NCI-H2081 treated with DMSO at 0.1 percent for 48 hours (cell line): ENCODE measurements at places on chromosomes 5 and 9.

DNA sequence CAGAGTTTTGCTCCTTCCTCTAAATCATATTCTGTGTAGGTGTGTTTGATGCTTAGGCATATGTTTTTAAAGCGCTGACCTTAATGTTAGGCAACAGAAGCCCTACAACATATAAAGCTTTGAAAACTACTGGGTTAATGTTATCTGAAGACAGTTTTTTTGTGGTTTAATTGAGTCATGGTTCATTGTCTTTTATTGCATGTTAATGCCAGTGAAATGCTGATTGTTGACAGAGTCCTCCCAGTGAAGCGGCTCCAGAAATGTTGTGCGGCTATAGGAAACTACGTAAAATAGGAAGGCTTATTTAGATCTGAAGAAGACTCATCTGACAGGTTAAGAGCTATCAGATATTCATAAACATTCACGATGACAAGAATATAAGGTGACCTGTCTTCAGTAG lies 424.6 kb downstream of the CCDC171 start:
- DNase-seq: no peak

DNA sequence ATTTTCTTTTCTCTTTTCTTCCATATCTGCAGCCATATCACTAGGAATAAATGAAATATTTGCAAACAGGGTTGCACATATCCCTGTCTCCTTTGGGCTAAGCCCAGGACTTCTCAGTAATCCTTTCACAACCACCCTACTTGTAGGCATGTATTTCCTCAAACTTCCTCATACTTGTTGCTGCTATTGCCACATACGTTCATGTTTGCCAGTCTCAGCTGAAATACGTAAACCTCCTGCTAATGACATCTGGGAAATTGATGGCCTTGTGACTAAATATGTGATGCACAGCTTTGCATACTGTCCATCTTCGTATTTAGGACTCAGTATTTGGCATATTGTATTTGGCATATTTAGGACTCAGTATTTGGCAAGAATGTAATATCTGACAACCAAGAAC lies 224.6 kb downstream of the PLK2 start:
- no peak for DNase-seq

GRCh38 chr9:38224941-38225340 lies 155.9 kb upstream of the SHB start:
- no peak for DNase-seq

DNA sequence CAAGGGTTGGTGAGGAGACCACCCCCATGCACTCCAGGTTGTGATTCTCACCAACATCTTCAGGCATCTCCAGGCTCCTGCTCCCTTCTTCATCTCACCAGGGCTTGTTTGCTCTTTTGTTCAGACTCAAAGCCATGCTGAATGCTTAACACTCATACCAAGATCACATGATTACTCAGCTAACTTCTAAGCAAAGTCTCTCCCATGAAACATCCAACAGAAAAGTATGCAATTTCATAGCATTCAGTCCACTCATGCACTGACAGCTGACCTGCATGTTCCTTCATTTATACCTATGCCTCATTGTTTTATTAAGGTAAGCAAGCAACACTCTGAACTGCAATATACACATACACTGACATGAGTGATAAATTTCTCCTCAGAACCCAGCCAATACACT lies 69.0 kb downstream of the SHC3 start:
- no peak for DNase-seq

DNA sequence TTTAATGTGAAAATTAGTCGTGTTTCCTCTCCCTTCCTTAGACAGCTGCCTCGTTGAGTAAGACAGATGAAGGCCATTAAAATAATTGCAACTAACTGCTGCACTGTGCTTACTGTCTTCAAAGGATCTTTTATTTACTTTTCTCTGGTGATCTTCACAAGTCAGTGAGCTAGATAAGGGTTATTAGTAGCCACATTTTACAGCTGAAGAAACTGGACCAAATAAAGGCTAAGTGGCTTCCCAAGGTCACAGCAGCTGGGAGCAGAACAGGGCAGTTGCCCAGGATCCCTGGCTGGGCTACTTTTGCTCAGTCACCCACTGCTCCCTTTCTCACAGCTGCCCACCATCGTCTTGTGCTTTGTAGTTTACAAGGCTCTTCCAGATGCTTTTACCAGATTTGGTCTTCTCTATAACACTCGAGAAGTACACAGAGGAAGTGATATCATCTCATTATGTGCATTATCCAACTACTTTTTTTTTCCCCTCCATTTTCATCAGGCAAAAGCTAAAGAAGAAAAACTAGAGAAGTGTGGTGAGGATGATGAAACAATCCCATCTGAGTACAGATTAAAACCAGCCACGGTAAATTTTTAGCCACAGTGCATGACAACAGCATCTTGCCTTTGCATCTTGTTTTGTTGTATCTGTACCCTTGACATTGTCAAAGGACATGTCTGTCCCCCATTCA lies 61.8 kb downstream of the ERAP1 start:
- no peak for DNase-seq

- no peak for DNase-seq
Observed at GRCh38 chr9:84538879-84539278, 130.7 kb upstream of the NTRK2 start.

DNA sequence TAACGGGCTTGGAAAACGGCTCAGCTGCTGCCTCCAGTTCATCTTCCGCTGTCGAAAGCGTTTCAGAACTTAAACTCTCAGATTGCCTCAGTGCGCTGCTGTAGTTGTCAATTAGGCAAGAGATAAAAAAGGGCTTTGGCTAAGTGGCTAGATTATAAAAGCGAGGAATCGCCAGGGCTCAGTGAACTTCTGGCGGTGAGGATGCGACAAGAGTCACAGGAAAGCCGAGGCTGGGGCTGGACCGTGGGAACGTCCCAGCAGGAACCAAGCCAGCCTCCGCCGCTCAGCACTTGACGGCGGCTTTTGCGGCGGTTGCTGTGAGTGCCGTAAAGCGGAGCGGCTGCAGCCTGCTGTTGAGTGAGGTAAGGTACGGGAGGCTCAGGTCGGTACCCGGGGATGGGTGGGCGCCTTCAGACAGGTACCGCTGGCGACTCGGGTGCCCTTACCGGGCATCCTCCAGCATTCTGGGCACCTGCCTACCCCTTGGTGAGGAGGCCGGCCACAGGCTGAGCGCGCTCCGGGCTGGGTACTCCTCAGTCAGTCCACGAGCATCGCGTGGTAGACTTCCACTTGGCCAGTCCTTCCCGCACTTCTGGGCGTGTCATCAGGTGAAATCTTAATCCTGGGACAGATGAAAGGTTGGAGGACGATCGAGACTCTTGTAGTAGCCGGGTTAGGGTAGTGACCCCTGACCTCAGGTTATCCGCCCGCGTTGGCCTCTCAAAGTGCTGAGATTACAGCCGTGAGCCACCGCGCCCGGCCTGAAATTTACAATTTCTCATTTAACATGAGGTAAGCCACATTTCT lies at the start of gene FKTN:
Gene FKTN, plus strand, starts transcription at position 328 of the 807 bp plus-strand sequence. CDS start 16,902 bp downstream, outside the sequence.
- DNase-seq: peak; percentile 25

DNA sequence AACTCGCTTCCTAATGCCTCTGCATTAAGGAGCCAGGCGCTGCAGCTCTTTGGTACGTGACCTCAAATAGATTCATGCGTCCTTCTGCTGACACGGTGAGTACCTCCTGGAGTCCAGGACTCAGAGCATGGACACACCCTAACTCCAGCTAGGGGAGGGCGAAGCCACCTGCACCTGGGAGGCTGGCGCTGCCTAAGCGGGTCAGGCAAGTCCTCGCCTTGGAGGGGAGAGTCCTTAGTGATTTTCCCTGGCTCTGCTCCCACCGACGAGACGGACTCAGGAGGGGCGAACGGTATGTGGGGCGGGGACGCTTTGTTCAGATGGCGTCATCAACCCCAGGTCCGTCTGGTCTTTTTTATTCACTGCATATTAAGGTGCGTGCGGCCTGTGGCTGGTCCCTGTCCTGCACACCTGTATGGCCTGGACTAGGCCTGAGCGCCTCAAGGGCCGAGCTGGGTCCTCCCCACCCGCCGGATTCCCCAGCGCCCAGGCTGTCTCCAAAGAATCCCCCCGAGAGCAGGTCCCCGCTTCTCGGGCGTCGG lies 50.3 kb downstream of the NSUN2 start:
- no peak for DNase-seq

- no peak for DNase-seq
Observed at GRCh38 chr9:20591223-20591622, 31.1 kb downstream of the MLLT3 start.

DNA sequence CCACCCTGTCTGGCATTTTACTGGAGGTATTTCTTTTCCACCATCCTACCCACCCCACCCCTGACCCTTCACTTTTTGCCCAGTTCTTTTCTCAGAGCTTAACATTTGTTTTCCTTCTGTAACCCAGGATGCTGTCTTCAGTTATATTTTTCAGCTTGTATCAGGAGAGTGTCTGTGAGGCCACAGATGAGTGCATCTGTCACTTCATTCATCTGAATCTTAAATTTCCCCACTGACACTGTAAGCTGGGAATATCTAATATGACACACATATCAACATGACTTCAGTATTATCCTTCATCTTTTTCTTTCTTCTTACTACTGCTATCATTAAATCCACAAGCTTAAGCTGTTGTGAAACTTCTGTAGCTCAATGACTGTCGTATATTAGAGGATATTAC lies 4.9 kb downstream of the MARCHF3 start:
- no peak for DNase-seq

DNA sequence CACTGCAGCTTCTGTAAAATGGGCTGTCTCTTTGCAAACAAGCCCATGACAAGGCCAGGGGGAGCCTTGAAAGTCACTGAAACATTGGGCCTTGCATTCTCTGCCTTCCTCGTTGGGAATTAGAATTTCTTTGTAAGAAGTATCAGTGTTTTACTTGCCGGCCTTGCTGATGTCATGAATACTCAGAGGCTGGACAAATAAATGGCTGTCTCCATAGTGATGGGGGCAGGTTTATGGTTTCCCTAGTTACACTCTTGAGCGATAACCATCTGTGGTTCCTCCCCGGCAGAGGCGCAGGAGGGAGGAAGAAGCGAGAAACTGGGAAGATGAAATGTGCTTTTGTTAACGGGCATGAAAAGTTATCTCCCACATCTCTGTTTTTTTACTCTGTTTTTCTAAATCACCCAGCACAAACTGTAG lies 272.7 kb upstream of the PANK3 start:
- DNase-seq: no peak

DNA sequence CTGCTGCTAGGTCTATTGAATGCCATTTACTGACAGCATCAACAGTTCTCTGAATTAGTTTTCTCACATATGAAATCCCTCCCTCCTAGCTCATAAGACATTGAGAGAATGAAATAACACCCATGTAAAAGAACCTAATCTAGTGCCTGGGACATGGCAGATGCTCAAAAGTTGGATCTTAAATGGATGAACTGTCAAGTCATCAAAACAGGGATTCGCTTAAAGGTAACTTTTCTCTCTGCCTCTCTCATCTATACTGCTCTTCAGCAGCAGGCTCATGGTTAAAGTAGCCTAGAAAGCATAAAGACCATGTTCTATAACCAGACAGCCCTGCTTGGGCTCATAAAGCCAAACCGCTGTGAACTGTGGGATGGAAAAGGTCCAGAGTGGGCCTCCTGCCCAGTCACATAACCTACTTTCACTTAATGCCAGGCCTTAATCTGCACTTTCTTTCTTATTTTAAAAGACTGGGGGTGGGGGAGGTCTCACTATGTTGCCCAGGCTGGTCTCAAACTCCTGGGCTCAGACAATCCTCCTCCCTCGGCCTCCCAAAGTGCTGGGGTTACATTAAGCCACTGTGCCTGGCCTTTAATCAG lies 3.7 kb downstream of the TMEM245 start:
- no peak for DNase-seq

DNA sequence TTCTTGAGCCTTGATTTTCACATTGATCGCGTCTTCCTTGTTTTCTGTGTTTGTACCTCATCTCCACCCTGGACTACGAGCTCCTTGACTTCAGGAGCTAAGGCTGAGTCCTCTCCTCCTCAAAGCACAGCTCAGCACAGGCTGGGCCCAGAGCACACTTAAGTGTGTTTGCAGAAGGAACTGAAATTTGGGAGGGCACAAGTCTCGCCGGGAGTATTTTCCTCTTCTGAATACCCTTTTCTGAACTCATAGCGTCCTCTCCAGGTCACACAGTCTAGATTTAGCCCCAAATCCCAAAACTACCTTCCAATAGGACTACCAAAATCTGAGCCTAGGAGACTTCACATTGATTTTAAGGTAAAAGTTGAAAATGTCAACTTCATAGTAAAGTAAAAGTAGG lies 41.6 kb downstream of the TSTD2 start:
- DNase-seq: no peak

- DNase-seq: no peak
Observed at GRCh38 chr9:89844535-89844934, 239.7 kb downstream of the GADD45G start.

DNA sequence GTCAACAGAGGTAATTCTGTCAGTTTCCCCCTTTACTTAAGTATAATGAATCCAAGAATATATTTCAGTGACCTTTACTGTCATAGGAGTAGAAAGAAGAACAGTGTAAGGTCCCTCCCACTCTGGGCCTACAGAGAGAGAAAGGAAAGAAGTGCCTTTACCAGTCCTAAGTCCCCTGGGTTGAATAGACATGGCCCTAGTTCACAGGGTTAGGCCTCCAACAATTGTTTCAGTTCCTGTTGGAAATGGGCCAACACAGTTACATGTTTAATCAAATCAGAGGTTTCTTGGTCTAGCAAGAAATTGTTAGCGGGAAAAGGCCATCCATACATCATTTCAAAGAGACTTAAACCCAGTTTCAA lies 605.6 kb downstream of the MTRR start:
- DNase-seq: no peak

DNA sequence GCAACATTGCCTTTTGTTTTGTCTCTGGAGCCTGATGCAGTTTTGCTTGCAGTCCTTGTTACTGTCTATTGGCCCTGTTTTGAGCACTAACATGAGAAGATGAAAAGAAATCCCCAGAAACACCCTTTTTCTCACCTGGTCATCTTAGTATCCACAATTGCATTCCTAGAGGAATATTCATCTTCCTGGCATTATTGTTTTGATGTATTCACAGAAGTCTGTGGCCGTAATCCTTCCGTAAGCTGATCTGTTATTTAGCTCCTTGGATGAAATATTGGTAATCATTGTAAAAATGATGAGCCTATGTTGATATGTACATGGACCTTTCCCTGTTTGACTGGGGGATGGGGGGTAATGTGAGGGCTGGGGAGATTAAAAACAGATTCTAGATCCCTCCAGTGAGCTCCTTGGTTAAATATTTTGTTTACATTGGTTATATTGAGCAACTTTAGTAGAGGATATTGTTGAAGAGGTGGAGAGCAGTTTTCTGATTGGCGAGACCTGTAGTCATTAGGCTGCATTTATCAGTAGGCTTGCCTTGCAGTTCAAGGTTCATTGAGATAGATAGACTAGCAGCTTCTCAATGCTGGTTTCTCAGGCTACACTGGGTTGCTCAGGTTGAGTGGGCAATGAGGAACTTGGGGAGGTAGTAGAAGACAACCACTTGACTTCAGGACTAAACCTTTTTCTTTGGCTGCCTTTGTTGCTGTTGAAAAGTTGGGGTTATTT lies 117.5 kb downstream of the MACIR start:
- no peak for DNase-seq
